K562 (cell line): ENCODE measurements at places on chromosomes 1 and 21. TPM values are rescaled to one million over a fixed set of nuclear protein-coding genes. Genes with fewer than 3 reads are reported as not detected.

- no peak for DNase-seq
Observed at GRCh38 chr1:76425201-76426145, 350.9 kb downstream of the ST6GALNAC3 start.

DNA sequence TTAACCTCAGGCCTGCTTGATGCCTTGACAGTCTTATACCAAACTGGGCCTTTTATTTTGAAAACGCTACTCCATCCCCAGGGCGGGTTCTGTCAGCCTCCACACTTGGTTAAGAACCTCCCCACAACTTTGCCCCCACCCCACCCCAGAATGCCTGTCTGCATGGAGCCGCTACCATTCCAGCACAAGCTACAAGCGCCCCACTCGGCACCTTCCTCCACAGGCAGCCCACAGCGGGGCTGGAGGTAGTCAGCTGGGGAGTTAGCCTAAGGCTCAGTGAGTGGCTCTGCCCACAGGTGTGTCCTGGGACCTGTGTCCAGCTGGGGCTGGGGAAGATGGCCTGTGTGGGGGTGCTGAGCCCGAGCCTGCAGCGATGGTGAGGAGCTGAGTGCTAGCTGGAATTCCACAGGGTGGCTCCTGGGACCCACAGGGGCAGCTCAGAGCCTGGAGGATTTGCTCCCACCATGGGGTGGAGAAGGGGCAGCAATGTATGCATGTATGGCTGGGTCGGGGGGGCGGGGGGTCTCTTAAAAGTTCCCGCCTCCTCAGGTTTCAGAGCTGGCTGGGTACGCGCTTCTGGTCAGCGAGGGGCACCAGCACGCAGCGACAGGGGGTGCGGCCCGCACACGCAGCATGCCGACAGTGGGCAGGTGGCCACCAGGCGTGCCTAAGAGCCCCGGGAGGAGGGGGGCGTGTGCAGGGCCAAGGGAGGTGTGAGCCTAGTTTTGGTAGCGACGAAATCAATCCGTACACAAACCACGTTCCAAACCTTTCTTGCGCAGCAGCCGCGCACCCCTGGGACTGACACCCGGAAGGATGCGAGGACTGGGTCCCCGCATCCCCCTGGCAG is 917 bp downstream of the ETNK2 start:
- DNase-seq: no peak

SPRR5 gene
- not detected in 2 replicates for polyA plus RNA-seq

OR11L1 gene
- not detected in 2 replicates for polyA plus RNA-seq

DNA sequence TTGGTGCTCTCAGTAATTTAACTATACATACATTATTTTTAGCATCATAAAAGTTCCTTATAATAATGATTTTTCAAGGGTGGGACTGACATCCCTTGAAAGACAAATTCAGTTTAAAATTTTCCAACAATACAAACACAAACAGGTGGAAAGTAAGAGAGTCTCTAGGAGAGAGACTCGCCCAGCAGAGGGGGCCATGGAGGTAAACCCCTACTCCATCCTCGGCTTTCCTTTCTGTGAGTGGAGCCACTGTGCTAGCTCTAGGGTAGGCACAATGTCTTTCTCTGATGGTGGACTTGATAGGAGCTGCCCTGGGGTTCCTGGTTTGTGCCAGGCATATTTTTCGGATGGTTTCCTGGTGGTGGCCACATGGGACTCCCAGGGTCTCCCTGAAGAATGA is 8.3 kb downstream of the CSMD2 start:
- peak; percentile 14 for DNase-seq

- no peak for DNase-seq
Observed at GRCh38 chr1:64388336-64388735, 81.6 kb upstream of the CACHD1 start.

DNA sequence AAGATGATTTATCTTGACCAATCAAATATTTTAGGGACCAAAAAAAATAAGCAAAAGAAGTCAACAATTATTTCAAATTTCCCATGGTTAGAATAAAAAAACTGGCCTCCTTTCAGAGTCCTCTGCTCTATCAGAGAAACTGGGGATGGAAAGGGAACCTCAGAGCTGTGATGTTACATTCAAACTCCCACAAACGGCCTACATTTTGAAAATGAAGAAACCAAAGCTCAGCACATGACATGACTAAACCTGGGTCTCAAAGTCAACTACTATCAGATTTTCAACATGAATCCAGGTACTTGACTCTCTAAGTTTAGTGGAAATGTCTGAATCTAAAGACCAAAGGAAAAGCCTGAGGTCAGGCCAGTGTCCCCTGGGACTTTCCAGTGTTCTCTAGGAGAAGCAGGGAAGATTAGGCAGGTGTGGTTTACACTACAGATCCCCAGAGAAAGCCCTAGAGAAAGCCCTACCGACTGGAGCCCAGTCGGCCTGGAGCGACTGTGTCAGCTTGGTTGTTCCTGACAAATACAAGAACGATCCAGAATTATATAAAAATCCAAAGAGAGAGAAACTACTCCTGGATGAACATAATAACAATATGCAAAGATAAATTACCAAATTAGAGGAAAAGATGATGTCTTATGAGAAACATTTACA is 24.8 kb downstream of the JAK1 start:
- DNase-seq: no peak

DNA sequence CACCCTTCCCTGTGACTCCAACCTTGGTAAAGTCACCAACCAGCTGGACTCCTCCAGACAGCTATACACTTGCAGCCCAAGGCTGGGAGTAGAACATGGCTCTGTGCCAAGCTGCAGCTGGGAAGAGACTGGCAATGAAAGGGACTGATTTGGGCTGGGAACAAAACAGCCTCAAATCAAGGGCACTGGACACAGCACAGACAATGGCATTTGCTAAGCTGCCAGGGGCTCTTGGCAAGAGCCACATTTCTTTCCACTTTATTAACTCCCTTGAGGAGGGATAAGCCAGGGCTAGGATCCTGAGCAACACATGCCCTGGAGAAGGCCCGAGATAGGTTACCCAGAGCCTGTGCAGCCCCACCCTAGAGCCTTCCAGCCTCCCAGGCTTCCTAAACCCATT is 12.0 kb downstream of the SYT11 start:
- no peak for DNase-seq

DNA sequence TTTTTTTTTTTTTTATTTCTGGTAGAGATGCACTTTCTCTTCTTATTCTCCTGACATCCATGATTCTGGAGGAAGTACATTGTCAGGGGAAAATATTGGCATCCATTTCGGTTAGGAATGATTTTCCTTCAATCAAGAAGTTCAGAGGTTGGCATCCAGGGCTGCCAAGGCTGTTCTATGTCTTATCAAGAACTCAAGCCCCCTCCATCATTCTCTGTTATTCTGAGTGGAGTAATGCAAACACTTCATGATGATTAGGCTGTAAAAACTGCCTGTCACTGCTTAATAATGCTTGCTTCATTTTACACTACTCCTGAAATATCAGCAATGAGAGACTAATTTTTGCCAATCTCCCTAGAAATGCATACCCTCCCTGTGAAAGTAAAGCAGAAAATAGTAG is 417.1 kb upstream of the NFIA start:
- no peak for DNase-seq
